RKO (cell line): ENCODE measurements at places on chromosomes 2 and 18.

DNA sequence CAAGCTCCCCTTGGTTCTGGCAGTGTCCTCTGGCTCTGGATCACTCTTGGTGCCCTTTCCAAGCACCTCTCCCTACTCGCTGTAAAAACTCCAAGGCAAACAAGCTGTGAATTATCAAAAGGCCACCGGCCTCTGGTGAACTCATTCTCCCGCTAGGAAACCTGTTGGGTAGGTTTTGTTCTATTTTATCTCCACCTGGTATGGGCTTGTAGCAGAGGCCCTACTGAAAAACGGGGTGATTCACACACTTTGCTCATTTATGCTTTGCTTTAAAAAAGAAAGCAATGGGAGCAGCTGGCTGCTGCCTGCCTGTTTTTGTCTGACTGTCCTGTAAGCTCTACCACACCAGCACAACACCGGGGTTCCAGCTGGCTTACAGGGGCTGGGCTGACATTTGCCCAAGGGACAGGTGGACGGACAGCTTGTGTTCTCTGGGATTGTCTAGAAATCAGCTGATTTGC lies 56.8 kb downstream of the SH3BP4 start:
- no peak for DNase-seq

- DNase-seq, result no peak
These were observed 761 bp upstream of the IDH1 start for GRCh38 chr2:208255557-208256106.

DNA sequence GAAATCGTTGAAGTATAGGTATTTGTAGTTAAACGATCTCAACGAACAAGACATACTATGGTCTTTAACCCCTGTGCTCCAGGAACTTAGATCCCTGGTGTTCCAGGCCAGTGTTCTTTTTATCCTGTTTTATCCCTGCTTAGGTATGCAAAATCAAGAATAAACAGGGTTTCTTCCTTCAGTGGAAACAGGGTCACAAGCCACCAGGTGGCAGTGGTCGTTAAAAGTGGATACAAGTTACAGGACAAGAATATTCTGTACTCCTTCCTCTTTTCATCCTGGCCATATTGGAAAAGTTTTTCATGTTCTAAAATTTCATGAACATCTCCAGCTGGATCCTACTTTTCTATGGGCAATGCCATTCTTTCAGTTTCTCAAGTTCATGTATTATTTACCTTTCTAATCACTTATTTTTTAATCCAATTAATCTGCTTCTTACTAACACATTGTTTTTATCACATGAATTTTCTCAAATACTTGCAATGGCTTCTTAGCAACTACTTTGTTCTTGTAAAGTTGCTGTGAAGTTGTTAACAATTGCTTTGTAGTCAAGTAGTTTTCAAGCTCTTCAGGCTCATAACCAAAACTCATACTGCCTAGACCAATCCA lies 16.4 kb upstream of the HNMT start:
- peak; percentile 71 for DNase-seq

DNA sequence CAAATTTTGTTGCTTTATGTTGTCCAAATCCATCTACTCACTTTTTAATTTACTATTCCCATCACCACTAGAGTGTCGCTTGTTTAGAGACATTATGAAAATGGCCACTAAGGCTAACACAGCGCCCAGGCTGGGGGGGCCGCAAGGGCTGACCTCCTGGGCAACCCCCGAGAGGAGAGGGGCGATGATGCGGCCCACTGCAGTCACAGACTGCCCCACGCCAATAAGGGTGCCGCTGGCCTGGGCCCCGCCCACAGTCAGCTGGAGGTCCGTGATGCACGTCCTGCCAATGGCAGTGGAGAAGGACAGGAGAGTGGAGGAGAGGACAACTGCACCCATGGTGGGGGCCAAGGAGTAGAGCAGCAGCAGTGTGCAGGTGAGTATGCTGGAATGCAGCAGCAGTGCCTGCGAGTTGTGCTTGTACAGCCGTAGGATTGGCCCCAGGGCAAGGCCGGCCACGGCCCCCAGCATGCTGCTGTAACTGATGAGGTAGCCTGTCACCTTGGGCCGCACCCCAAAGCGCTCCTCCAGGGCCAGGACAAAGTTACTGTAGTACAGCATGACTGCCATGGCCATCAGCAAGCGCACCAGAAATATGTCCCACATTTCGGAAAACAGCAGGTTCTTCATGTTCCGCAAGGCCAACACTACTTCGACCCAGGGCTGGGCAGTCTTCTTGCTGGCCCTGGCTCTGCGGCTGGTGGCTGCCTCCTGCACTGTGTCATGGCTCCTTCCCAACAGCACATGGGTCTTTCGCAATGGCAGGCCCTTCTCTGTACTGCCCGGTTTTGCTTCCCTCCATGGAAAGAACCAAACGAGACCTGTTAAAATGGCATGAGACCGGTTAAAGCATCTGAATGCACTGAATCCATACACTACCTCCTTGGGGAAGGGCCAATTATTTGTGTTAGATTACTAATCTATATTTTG lies 43.2 kb upstream of the TMEM182 start:
- no peak for DNase-seq

DNA sequence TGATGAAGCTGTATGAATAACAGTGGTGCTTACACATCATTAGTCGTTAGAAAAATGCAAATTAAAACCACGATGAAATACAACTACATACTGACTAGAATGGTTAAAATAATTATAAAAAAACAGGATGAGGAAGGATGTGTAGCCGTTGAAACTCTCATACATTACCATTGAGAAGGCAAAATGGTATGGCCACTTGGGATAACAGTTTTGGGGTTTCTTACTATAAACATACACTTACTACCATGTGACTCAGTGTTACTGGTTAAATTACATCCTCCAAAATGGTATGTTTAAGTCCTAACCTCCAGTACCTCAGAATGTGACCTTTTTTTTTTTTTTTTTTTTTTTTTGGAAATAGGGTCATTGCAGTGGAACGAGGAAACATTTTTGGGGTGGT lies 58.4 kb downstream of the UBE2E3 start:
- DNase-seq, result peak; percentile 9

DNA sequence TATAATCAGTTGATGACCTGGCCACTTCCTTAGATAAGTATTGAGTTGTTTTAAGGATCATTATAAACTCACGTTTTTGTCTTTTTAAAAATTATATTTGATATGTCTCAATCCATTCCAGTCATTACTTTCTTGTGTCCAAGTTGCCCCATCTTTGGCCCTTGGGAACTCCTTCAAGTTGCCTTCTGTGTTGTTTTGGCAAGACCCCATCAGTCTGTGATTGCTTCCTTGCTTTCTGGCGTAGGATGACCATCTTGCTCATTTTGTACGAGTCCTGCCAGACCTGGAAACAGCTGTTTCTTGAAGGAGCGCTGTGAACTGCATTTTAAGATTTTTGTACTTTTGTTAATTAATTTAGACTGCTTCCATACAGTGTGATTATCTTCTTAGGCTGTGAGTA lies 68.9 kb upstream of the ITM2C start:
- no peak for DNase-seq

- no peak for DNase-seq
These were observed 303.9 kb downstream of the CPS1 start for GRCh38 chr2:210860276-210860675.

- no peak for DNase-seq
These were observed 1.7 kb downstream of the SP140 start for GRCh38 chr2:230227216-230227615.

- no peak for DNase-seq
These were observed 175.9 kb downstream of the SLC4A3 start for GRCh38 chr2:219803294-219803693.

DNA sequence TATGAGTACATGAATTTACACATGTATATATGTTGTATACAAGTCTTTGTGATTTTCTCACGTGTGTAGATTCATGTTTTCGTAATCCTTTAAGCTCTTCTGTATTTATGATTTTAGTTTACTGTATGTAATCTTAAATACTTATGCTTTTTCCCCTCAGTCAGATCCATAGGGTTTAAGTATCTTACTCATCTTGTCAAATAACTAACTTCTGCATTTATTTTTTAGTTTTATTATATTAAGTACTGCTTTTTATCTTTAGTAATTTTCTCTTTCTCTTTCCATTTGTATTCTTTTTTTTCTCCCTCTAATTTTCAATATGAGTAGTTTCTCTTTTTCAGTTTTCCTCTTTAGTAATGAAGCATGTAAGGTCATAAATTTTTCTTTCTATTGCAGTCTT lies 179.4 kb downstream of the LCLAT1 start:
- no peak for DNase-seq

GRCh38 chr2:6860296-6860695 lies 5.4 kb downstream of the CMPK2 start:
- no peak for DNase-seq

DNA sequence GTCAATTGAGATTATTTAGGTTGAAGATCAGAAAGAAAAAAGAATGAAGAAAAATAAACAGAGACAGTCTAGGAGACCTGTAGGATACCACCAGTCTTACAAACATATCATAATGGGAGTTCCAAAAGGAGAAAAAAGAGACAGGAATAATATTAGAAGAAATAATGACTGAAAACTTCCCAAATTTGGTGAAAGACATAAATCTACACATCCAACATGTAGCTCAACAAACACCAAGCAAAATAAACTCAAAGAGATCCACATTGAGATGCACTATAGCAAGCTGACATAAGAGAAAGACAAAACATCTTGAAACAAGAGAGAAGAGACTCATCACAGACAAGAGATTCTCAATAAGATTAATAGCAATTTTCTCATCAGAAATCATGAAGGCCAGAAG lies 274.0 kb downstream of the TFCP2L1 start:
- DNase-seq, result no peak

GRCh38 chr18:73924836-73925235 lies 222.8 kb downstream of the FBXO15 start:
- DNase-seq, result no peak

DNA sequence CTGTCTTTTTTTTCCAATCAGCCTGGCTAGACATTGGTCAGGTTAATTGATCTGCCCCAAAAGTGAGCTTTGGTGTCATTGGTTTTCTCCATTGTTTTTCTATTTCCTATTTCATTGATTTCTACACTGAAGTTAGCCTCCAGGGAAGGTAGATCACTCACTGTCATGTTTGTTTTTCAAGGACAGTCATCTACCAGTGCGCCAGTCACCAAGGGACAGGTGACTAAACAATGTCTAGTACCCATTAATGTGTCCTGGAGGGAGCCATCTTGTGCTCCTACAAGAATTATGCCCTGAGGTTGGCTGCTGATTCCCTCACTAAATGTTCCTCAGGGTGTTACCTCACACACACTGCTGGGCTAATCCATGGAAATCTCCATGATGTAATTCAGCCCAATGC lies 17.6 kb upstream of the USP40 start:
- no peak for DNase-seq

- DNase-seq, result no peak
These were observed 60.1 kb upstream of the LAPTM4A start for GRCh38 chr2:20111311-20112131.

- peak; percentile 52 for DNase-seq
These were observed 155.9 kb downstream of the WDPCP start for GRCh38 chr2:63432373-63432772.

- DNase-seq, result peak; percentile 22
These were observed 41.1 kb downstream of the LDAH start for GRCh38 chr2:20781656-20782265.

GRCh38 chr18:62812876-62813275 lies 97.5 kb downstream of the PHLPP1 start:
- DNase-seq, result no peak

DNA sequence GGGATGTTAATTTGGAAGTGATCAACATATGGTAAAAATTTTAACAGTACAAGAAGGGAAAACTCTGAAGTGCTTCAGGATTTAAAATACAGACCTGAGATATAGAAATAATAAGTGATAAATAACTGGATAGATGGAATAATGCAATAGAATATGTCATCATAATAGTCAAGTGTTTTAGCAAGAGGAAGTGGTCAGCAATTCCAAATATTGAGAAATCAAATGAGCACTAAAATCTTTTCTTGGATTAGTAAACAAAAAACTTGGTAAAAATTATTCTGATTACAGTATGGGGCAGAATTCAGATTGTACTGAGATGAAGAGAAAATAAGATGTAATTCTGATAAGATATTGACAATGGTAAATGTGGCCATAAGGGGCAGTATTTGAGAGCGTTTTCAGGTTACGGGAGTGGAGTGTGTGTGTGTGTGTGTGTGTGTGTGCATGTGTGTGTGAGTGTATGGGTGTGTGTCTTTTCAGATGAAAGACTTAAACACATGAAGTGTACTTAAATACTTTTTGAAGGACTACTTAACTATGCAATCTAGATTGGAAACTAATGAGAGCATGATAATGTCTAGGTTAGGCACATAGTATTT lies 217.9 kb upstream of the ITGA4 start:
- peak; percentile 9 for DNase-seq

- peak; percentile 90 for DNase-seq
These were observed 353.8 kb downstream of the RND3 start for GRCh38 chr2:150133623-150134022.

DNA sequence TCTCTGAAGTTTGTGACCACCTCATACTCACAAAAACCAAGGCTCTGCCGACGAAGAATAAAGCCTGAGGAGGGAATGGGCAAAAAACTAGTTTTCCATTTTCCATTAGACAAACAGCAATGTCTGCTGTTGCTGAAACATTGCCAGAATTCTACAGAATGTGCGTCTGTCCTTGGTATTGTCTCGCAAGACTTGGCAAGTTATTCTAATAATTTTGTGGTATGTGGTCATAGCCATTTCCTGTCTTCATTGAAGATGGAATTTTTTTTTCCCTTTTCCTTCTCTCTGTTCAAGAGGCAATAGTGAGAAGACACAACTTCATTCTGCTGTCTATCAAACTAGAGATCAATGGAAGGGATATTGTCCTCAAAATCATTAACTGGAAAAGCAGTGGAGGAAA lies 296.1 kb downstream of the RND3 start:
- DNase-seq, result no peak

- no peak for DNase-seq
These were observed 66.0 kb downstream of the RAB10 start for GRCh38 chr2:26099933-26100332.
